Epithelial cell of umbilical artery (primary cell): ENCODE measurements at places on chromosomes 16 and 17. TPM values are rescaled to one million over a fixed set of nuclear protein-coding genes. Genes with fewer than 3 reads are reported as not detected.

Gene NAGS
- 3.2 and 13.4 TPM in 2 replicates for total RNA-seq

Gene SLC6A2
- total RNA-seq: not detected in 2 replicates

Gene TMEM92
- total RNA-seq: not detected in 2 replicates

Gene CTNS
- total RNA-seq: 17.9 and 21.7 TPM in 2 replicates

Gene WNK4
- total RNA-seq: 0.32 and 0.76 TPM in 2 replicates

Gene NME1
- total RNA-seq: 230 and 303 TPM in 2 replicates

Gene TMEM204
- 15.0 and 36.7 TPM in 2 replicates for total RNA-seq

Gene SGCA
- not detected in 2 replicates for total RNA-seq

Gene UBB
- 2,000 and 2,095 TPM in 2 replicates for total RNA-seq

Gene ACAP1
- not detected in 2 replicates for total RNA-seq

Gene SLC35G6
- not detected in 2 replicates for total RNA-seq

Gene ABCC12
- not detected in 2 replicates for total RNA-seq

Gene ZNF785
- 6.2 and 6.7 TPM in 2 replicates for total RNA-seq

Gene OR2C1
- total RNA-seq: 0.15 TPM in 1 of 2 replicates, not detected in the other

Gene WSCD1
- 63.7 and 84.0 TPM in 2 replicates for total RNA-seq

Gene SDR42E1
- total RNA-seq: under 0.01 and 0.46 TPM in 2 replicates

Gene NPIPB6
- total RNA-seq: not detected in 2 replicates

Gene DECR2
- total RNA-seq: 9.0 and 17.5 TPM in 2 replicates

Gene OTOA
- total RNA-seq: 0.15 TPM in 1 of 2 replicates, not detected in the other

Gene ADGRG1
- 10.6 and 12.3 TPM in 2 replicates for total RNA-seq

Gene DOC2A
- total RNA-seq: 0.76 TPM in 1 of 2 replicates, not detected in the other

Gene DOC2B
- 0.15 TPM in 1 of 2 replicates, not detected in the other for total RNA-seq

Gene TMEM114
- total RNA-seq: not detected in 2 replicates
